Epithelial cell of umbilical artery (primary cell): ENCODE measurements at places on chromosomes 13 and 19. TPM values are rescaled to one million over a fixed set of nuclear protein-coding genes. Genes with fewer than 3 reads are reported as not detected.

The ALOX5AP gene
- total RNA-seq, result not detected in 2 replicates

The JAK3 gene
- 1.6 and 5.0 TPM in 2 replicates for total RNA-seq

The ZNF90 gene
- total RNA-seq, result 0.65 and 1.2 TPM in 2 replicates

The RAB8A gene
- total RNA-seq, result 60.1 and 80.9 TPM in 2 replicates

The STXBP2 gene
- 18.8 and 31.5 TPM in 2 replicates for total RNA-seq

The LHFPL6 gene
- total RNA-seq, result 10.4 and 24.8 TPM in 2 replicates

The URAD gene
- not detected in 2 replicates for total RNA-seq

The GRIN2D gene
- total RNA-seq, result 0.15 and 0.32 TPM in 2 replicates

The PGLYRP1 gene
- not detected in 2 replicates for total RNA-seq

The TMEM59L gene
- total RNA-seq, result under 0.01 and 0.15 TPM in 2 replicates

The ZNF44 gene
- 3.9 and 8.2 TPM in 2 replicates for total RNA-seq
